Myocyte (in vitro differentiated cells): ENCODE measurements at places on chromosomes 1 and 21. TPM values are rescaled to one million over a fixed set of nuclear protein-coding genes. Genes with fewer than 3 reads are reported as not detected.

The LCE1B gene
- total RNA-seq, result not detected in 2 replicates

The COL24A1 gene
- total RNA-seq, result 1.3 and 1.7 TPM in 2 replicates

The ATP1A2 gene
- total RNA-seq, result 28.2 and 60.4 TPM in 2 replicates

The PCNX2 gene
- total RNA-seq, result 2.3 and 6.6 TPM in 2 replicates

The DNM3 gene
- total RNA-seq, result 0.62 and 1.1 TPM in 2 replicates

The LCE4A gene
- total RNA-seq, result not detected in 2 replicates

The CAMTA1 gene
- total RNA-seq, result 68.9 and 71.7 TPM in 2 replicates

The VTCN1 gene
- total RNA-seq, result not detected in 2 replicates

The BTBD19 gene
- 5.4 and 20.8 TPM in 2 replicates for total RNA-seq

The LCE1D gene
- not detected in 2 replicates for total RNA-seq

The KCNAB2 gene
- total RNA-seq, result 1.2 and 1.8 TPM in 2 replicates

The ERI3 gene
- total RNA-seq, result 72.1 and 80.2 TPM in 2 replicates

The TRIM45 gene
- total RNA-seq, result 14.4 and 17.1 TPM in 2 replicates

The PSMB4 gene
- total RNA-seq, result 241 and 277 TPM in 2 replicates

The GPR37L1 gene
- not detected in 2 replicates for total RNA-seq

The KCNE1 gene
- 0.45 TPM in 1 of 2 replicates, not detected in the other for total RNA-seq

The SYPL2 gene
- 14.7 and 15.8 TPM in 2 replicates for total RNA-seq

The FAM78B gene
- total RNA-seq, result not detected in 2 replicates

The HCRTR1 gene
- total RNA-seq, result not detected in 2 replicates

The FAM167B gene
- total RNA-seq, result 0.53 TPM in 1 of 2 replicates, not detected in the other

The TMEM79 gene
- total RNA-seq, result 2.3 and 2.4 TPM in 2 replicates

The LYPD8 gene
- total RNA-seq, result not detected in 2 replicates

The RGS1 gene
- total RNA-seq, result 0.43 TPM in 1 of 2 replicates, not detected in the other

The SPATA6 gene
- 2.0 and 4.8 TPM in 2 replicates for total RNA-seq

The SPRR2G gene
- total RNA-seq, result not detected in 2 replicates

The LCE1E gene
- not detected in 2 replicates for total RNA-seq

The DCDC2B gene
- 0.11 TPM in 1 of 2 replicates, not detected in the other for total RNA-seq

The FCRL6 gene
- total RNA-seq, result not detected in 2 replicates
